HT1080 (cell line): ENCODE measurements at places on chromosomes 12 and 14. TPM values are rescaled to one million over a fixed set of nuclear protein-coding genes. Genes with fewer than 3 reads are reported as not detected.

OTOGL gene
- under 0.01 and 0.02 TPM in 2 replicates for total RNA-seq

C3AR1 gene
- total RNA-seq: 1.9 and 3.1 TPM in 2 replicates

MYF6 gene
- not detected in 2 replicates for total RNA-seq

DNA sequence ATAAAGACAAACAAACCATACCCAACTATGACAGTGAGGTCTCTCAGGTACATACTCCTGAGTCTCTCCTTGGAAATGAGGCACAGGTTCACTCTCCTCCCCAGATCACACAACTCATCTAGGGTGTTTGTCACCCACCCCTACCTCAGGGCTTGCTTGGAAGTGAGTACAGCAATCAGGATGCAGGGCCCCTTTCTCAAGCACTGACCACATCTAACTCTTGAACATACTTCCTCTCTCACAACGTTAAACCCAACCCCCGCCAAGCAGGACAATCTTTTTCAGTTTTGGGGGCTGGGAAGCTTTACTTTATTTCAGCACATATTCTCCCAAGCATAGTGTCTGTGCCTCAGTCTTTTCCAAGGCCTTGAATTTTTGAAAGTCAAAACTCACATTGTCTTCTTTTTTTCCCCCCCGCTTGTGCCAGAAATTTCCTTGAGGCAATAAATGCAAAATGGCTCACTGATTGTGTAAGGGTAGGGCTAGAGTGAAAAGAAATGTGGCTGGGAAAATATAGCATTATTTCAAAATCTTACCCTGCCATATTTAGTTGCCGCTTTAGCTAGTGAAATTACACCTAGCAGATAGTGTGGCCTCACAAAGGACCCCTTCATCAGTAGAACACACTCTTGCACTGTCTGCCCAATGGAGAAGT is 2.4 kb upstream of the GPR65 start:
- no peak for DNase-seq

- DNase-seq: no peak
These were observed 228.7 kb downstream of the CACNA1C start for GRCh38 chr12:2281446-2281845.

GRCh38 chr14:82755476-82755875 is 1221.8 kb upstream of the SEL1L start:
- DNase-seq: no peak

DNA sequence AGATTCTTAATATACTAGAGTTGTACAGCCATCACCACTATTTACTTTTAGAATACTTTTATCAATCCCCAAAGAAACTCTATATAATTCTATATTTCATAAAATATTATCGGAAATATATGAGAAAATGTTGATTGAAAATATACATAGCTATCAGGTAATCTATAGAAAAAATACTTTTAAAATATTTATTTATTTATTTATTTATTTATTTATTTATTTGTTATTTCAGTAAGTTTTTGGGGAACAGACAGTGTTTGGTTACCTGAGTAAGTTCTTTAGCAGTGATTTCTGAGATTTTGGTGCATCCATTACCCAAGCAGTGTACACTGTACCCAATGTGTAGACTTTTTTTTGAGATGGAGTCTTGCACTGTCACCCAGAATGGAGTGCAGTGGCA is 206.6 kb upstream of the DAAM1 start:
- DNase-seq: no peak

DNA sequence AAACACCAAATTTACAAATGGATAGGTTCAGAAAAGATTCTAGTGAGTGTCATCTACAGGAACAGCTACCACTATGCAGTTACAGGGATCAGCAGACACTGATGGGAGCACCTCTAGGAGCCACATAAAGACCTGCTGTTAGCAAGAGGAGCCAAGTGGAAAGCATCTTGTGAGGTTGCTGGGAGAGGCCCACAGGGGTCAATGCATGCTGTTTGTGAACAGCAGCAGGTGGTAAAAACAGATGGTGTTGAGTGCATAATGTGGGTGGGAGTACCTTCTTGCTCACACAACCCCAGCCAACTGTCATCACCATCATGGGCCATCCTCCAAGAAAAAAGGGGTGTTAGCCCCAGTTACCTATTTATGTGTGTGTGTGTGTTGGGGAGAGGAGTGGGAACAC is 215.2 kb upstream of the SSTR1 start:
- no peak for DNase-seq

DNA sequence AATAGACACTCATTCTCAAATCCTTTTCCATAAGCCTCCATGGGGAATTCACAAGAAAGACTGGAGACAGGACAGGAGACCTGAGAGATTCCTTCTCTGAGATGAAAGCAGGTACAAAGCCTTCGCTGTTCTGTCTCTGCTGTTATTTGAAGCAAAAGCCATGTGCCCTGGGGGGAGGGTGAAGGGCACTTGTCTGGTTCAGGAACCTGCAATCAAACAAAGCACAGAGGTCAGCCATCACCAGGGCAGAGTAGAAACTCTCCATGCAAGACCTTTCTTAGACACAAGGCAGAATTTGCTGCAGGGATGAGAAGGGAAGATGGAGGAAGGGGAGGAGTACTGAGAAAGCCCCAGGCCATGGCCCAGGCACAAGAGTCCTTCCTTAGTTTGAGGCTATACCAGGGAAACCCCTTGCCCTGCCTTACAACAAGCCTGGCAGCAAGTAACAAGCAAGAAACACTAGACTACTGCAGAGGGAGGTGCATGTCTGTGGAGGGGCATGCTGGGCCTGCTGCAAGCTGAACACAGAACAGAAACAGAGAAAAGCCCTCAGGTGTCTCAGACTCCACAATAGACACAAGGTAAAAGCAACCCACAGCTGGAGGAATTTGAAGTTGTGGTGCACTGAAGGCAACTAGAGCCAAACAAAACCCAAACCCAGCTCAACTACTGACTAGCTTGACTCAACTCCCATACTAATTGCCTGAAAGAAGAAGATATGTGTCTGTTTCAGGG is 7.8 kb upstream of the ART4 start:
- no peak for DNase-seq

- DNase-seq: no peak
These were observed 952 bp downstream of the DRAM1 start for GRCh38 chr12:101878243-101878821.

DNA sequence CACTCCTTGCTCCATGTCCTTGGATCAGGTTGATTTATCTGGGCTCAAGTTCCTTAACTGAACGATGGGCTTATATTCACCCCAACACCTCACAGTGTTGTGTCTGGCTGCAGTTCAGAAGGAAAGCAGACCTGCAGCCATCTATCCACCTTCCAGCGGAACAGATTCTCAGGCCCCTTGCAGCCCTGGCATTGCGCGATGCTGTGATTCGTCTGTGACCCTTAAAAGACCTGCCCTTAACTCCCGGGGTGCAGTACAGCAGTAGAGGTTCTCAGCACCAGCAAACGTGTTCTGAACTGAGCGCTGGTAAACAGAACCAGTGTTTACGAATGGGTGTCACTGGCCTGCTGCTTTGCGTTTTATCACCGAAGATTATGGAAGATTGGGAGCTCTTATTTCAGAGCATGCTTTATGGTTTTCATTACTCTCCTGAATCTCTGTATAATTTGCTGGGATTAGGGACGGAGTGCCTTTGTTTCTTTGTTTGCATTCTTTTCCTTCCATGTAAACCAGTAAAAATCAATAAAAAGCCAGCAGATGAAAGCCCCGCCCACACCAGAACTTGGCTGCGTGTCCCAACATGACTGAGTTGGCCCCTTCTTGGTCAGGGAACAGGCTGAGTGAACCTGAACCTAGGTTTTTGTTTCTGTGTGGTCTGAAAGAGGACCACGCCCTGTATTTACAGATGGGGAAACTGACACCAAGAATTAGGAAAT is 286.7 kb upstream of the CRY1 start:
- DNase-seq: no peak
